ENCODE measurements at places on chromosomes 3 and 15.

DNA sequence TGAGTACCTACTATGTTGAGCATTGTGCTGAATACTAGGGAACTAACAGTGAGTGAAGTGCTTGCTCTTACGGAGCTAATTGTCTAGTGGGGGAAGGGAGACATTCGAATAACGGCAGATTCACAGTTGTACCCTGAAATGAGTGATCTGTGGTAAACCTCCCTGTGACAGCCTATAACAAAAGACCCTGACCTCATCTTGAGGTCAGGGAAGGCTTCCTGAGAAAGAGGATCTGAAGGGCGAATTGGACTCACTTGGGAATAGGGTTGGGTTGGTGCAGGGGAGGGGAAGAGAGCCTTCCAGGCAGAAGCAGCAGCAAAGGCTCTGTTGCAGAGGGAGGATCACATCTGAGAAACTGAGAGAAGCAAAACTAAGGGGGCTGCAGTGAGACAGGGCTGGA, 13.2 kb downstream of the HPS3 start:
- DNase-seq: no peak

DNA sequence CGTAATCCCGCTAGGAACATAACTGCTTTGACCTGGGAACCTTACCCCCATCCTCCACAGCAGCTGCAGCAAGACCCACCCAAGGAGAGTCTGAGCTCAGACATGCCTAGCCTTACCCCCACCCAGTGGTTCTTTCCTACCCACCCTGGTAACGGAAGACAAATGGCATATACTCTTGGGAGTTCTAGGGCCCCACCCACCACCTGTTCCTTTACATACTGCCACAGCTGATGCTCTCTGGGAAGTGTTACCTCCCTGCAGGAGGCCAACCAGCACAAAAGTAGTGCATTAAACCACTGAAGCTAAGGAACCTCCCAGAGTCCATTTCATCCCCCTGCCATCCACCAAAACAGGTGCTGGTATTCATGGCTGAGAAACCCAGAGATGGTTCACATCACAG, 50.6 kb upstream of the AZI2 start:
- DNase-seq: no peak

- DNase-seq: no peak
Observed at GRCh38 chr3:44208086-44208485, 33.6 kb upstream of the TOPAZ1 start.

- DNase-seq: no peak
Observed at GRCh38 chr15:62807539-62808130, 234.9 kb upstream of the TPM1 start.

DNA sequence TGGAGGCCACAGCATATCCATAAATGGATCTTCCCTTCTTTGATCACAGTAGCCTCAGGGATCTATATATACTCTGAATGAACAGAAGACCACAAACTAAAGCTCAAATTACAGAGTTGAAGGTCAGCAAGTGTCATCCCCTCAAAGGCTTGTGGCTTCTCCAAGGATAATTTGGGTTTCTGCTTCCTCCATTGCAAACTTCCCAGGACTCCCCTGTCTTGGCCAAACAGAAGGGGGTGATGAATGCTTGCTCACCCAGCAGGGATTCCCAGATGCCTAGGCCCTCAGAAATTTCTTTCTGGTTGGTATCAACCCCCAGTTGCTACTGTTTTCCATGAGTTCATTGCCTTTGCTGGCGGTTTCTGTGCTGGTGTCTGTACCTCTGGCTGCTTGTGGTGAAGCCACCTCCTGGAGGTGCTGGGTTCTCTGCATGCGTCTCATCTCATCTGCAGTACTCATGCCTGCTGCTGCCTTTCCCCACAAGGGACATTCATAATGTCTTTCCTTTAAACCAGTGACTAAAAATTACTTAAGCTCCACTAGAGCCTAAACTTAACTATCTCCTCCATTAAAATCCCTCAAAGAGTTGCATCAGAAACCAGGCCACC, 17.7 kb downstream of the ENTPD3 start:
- DNase-seq: no peak

DNA sequence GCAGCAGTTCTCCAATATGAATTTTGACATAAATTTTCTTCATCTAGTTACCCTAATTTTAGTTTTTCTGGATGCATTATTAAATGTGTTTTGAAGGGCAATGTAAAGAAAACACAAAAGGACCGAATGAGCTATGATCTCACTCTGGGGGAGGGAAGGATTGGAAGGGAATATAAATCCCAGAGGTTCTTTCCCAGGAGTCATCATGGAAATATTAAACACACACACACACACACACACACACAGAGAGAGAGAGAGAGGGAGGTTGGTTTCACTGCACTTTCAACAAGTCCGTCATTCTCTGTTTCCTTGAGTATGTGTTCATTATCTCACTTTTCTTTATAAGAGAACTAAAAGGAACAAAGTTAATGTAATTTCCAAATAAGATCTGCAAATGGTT, 70.7 kb upstream of the DCBLD2 start:
- no peak for DNase-seq

GRCh38 chr15:67033012-67033411, 32.4 kb upstream of the SMAD3 start:
- DNase-seq: no peak

- DNase-seq: no peak
Observed at GRCh38 chr15:62606376-62607113, 436.0 kb upstream of the TPM1 start.

- DNase-seq: no peak
Observed at GRCh38 chr3:97871801-97872524, 50.2 kb downstream of the CRYBG3 start.

DNA sequence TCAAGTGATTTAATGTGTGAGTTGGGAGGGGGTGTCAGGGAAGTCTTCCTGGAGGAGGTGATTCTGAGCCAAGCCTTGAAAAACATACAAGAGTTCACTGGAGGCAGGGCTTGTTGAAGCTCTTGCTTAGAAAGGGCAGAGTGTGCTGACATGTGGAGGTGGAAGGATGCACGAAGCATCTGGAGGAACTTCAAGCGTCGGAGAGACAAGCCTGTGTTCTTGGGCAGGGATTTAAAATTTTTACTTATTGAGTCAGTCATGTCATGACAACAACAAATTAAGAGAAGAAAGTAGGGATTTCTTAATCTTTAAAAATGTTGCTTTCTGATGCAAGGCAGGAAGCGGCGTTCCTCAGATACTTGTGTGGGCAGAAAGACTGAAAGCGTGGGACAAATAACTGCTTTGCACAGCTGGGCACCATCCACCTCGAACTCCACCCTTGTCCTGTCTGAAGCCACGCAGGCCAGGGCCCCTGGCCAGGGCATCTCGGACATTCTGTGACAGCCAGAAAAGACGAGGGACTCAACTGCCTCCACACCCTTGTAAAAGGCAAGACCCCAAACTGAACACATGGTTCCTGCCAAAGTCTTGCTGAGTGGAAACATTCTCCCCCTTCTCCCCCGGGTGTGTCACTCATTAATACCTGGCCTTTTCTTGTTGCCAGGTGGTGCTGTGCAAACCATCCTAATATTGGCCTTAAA, 6.9 kb upstream of the IL16 start:
- DNase-seq: no peak

Measured in NCI-H774 (cell line).